ENCODE measurements at places on chromosomes 13 and 19.

DNA sequence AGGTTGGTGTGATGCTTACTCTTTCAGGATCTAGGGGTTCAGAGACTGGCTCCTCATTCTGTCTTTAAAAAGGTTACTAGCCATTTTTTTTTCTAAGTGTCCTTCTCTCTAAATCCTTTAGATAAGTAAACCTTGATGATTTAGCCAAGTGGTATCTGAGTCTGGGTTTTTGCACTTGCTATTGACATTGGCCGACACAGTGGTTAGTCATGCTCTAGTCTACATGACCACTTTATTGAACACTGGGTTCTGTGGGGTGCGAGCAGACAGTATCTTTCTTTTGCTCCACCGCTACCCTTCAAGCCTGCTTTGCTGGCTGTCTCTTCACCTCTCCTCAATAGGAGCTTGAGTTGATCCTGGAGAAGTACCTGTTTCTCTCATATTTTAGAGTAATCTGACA, 6.2 kb upstream of the NUP58 start:
- no peak for DNase-seq

GRCh38 chr19:6229951-6230712, 49.6 kb downstream of the MLLT1 start:
- no peak for DNase-seq

GRCh38 chr13:36819739-36820090, 693 bp downstream of the RFXAP start:
- peak; percentile 36 for DNase-seq

GRCh38 chr19:18340990-18341868, 831 bp downstream of the PGPEP1 start:
- no peak for DNase-seq

- DNase-seq = peak; percentile 32
Observed at GRCh38 chr19:48511321-48511731, 309 bp downstream of the LMTK3 start.

Measured in BE2C (cell line).